Cerebellar nuclear complex (tissue), 1 donor: ENCODE measurements at places on chromosomes 11 and 22.

DNA sequence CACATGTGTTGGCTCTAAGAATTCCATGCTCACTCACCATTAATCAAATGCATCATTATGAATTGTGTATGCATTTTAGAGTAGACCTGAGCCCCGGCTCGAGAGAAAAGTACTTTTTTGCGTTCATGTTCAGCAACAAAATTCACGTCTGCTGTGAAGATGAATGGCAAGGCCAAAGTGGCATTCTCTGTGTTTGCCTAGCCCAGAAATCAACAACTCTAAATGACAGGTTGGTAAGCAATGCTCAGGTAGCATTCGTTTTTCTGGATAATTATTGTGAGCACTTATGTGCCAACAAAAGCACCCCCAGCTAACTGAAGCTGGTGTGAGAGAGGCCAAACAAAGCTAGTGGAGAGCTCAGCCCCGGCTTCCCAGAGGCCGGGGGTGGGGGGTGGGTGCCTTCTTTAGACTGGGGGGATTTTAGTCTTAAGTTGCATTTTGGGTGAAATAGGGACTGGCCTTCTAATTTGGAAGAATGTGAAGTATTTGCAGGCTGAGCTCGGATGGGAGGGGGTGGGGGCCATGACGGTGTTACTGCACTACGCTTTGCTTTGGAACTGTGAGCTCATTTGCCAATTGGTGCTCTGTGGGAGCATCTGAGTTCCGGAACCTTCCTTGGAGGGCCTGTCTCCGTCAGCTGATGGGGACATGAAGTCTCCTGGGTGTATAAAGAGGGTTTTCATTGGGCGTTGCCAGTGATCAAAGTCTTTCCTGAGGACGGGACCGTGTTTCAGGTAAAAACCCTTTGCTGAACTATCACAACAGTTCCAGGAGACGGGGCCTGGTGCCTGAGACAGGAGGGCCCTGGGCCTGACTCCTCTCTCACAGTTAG, 29.0 kb upstream of the ALX4 start:
- DNase-seq = no peak

GRCh38 chr22:27976586-27976985, 57.5 kb upstream of the PITPNB start:
- no peak for DNase-seq

- DNase-seq = no peak
Observed at GRCh38 chr11:68145120-68145866, 24.1 kb upstream of the CHKA start.

DNA sequence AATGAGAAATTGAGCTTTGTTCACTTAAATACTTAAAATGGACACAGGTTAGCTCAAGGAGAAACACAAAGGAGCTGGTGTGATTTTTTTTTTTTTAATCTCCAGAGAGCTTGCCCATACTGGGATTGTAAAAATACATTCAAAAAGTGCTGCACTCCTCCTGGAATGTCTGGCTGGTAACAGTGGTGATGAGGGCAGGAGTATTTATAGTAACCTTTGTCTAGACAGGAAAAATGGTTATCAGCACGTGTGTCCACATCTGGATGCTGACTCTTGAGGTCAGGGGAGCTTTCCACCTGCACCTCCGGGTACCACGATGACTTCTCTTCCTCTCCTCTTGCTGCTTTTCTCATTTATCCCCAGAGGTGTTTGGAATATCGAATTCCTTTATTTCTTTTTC, 30.1 kb downstream of the EXT2 start:
- no peak for DNase-seq

DNA sequence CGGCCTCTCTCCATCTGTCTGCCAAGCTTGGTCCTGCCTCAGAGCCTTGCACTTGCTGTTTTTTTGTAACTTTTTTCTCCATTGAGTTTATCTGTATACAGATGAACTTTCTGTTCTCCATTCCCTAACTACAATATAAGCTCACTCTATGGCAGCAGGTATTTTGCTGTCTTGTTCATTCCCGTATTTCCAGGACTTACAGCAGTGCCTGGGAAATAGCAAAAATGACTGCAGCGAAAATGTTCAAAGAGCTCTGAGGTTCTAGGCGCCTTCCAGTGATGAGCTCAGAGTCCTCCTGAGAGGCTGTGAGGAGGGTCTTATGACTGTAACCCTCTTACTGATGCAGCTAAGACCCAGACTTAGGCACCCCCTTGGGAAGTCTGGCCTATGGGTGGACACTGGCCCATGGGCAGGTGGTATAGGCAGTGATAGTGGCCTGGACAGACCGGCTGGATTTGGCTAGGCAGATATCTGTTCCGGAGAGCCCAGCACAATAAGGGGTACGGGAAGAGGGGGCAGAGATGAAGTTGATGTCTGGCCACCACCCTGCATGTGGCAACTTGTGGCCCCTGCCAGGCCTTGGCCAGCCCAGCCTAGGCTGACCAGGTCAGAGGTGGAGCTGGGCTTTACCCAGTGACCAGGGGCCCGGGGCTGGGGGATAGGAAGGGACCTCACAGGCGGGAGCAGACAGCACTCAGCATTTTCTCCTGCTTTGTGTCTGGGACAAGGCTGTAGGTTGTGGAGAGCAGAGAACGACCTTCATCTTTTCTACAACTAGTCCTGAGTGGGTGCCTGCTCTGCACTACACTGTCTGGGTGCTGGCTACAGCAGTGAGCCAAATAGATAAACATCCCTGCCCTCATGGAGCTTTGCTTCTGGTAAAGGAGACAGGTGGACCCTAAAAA, 4.6 kb downstream of the ATF4 start:
- no peak for DNase-seq

DNA sequence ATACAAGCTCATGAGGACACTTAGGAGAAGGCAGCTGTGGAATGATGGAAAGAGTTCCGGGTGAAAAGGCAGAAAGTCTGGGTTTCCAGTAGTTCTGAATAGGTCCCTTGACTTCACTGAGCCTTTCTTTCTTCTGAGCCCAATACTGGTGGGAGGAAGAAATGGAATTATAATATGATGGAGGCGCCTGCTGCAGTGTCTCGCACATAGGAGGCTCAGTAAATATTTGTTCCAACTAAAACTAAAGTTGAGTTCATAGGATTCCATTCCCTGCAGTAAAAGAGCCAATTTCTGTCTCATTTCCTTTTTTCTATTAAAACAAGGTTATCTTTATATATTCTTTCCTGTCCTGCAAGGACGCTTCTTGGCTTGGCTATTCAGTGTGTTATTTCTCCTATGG, 5.2 kb upstream of the CLMP start:
- no peak for DNase-seq

GRCh38 chr11:95055283-95055897, 6.2 kb downstream of the KDM4F start:
- no peak for DNase-seq

- no peak for DNase-seq
Observed at GRCh38 chr11:67510023-67510345, 2.0 kb upstream of the CDK2AP2 start.

- DNase-seq = no peak
Observed at GRCh38 chr11:70040452-70040851, 37.7 kb upstream of the ANO1 start.

- no peak for DNase-seq
Observed at GRCh38 chr11:35337136-35337913, 82.0 kb downstream of the SLC1A2 start.

DNA sequence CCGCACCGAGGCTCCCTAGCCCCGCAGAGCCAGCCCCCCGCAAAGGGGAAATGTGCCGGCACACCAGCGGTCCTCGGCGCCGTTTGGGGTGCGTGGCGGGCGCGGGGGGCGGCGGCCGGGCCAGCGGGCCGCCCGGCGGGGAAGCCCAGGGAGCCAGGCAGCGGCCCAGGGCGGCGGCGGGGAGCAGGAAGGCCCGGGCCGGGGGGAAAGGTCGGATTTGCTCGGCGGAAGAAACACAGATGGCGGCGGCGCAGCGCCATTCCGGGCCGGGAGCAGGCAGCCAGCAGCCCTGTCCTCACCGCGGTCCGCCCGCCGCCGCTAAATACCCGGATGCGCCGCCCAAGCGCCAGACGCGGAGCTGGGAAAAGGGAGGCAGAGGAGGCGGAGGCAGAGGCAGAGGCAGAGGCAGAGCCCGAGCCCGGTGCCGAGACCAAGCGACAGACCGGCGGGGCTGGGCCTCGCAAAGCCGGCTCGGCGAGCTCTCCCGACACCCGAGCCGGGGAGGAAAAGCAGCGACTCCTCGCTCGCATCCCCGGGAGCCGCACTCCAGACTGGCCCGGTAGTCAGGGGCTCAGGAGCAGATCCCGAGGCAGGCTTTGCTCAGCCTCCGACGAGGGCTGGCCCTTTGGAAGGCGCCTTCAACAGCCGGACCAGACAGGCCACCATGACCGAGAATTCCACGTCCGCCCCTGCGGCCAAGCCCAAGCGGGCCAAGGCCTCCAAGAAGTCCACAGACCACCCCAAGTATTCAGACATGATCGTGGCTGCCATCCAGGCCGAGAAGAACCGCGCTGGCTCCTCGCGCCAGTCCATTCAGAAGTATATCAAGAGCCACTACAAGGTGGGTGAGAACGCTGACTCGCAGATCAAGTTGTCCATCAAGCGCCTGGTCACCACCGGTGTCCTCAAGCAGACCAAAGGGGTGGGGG, 2.6 kb upstream of the GCAT start:
- no peak for DNase-seq

- DNase-seq = no peak
Observed at GRCh38 chr11:80167766-80168165, 726.9 kb upstream of the TENM4 start.

GRCh38 chr22:40285513-40285912, 60.8 kb upstream of the ADSL start:
- no peak for DNase-seq

DNA sequence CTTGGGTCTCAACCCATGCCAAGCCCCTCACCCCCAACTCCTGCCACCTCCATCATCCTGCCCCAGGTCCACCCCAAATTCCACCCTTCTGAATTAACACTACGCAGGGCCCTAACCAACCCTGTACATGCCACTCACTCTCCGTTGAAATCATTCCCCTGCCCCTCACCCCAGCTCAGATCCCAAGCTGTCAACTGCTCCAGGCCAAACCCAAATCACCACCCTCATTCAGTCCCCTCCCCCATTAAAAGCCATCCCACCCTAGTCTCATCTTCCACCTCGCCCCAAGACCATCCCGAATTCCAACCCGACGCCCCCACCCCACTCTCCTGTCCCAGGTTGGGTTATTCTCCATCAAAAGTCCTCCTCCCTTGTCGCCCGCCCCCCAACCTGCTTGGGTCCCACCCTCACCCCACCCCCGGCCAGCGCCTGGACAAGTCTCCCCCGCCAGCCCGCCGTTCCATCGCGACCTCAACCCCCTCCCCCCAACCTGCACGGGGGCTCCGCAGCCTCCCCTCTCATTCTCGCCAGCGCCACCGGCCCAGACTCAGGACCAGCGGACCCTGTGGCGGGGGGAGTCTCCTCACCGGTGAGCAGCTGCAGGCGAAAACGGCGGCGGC, 466 bp downstream of the FAM168A start:
- DNase-seq = no peak

GRCh38 chr11:108906826-108907225, 242.0 kb downstream of the DDX10 start:
- no peak for DNase-seq

GRCh38 chr11:14499178-14499559, 442 bp downstream of the COPB1 start:
- DNase-seq = no peak

GRCh38 chr22:36277482-36278291, 24.8 kb downstream of the APOL1 start:
- no peak for DNase-seq

GRCh38 chr22:46592390-46592872, 27.8 kb upstream of the GRAMD4 start:
- DNase-seq = no peak

DNA sequence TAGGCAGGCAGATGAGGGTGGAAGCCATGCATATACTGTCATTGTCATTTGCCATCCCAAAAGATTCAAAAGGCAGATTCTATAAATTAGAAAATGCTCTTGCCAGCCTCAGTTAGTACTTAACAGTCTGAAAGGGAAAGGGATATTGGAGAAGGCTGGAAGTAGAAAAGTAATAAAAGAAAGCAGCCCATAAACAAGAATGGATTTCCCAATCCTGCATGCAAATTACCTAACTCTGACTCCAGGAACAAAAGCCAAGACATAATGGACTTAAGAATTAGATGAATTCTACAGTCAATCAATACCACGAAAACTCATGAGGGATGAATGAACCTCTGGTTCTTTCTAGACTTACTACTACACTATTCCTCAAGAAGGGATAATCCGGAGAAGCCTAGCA, 5.9 kb downstream of the PAK1 start:
- DNase-seq = no peak
